OCI-M1 (cell line): ENCODE measurements at places on chromosomes 5 and 9.
A peak's percentile ranks its signal among the peaks of the same experiment; 100 is the strongest.

DNA sequence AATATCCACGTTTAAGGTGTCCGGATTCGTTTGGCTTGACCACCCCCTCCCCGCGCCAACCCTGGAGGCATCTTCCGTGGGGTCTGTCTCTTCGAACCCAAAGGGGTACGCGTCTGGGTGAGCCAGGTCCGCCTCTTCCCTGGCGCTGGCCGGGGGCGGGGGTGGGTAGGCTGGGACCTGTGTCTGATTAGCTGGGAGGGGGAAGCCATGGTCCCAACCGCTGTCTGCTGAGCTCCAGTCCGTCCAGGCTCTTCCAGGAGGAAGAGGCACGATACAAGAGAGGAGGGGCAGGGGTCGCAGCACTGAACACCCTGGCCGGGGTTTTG lies at the start of gene LVRN:
Gene LVRN, plus strand, starts transcription at position 237 of the 326 bp plus-strand sequence. CDS start 143 bp downstream, outside the sequence.
- no peak for DNase-seq

- no peak for DNase-seq
These were observed 121.5 kb upstream of the RAI14 start for GRCh38 chr5:34534523-34535103.

GRCh38 chr5:6393596-6394194 lies 15.3 kb upstream of the MED10 start:
- peak; percentile 2 for DNase-seq

- peak; percentile 93 for DNase-seq
These were observed 63.7 kb upstream of the IFNK start for GRCh38 chr9:27460226-27461023.

- DNase-seq: no peak
These were observed 7.4 kb downstream of the COX7C start for GRCh38 chr5:86625148-86625547.

DNA sequence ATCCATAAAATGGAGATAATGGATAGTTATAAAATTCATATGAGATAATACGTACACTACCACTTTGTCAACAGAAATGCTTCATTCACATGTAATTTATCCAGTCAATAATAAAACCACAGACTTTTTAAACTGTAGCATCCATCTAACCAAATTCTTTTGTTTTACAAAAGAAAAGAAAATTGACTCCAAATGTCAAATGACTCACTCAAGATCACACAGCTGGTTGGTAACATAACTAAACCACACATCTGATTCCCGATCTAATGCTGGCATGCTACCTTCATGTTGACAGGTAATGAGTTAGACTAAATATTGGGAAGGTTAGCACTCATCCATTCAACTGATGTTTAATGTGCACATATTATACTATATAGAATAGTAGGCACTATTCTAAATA lies 4.9 kb downstream of the FRMD3 start:
- no peak for DNase-seq

- no peak for DNase-seq
These were observed 360.2 kb downstream of the DEPDC1B start for GRCh38 chr5:60339691-60340201.

- no peak for DNase-seq
These were observed 219.9 kb downstream of the FSTL4 start for GRCh38 chr5:133392448-133392847.

DNA sequence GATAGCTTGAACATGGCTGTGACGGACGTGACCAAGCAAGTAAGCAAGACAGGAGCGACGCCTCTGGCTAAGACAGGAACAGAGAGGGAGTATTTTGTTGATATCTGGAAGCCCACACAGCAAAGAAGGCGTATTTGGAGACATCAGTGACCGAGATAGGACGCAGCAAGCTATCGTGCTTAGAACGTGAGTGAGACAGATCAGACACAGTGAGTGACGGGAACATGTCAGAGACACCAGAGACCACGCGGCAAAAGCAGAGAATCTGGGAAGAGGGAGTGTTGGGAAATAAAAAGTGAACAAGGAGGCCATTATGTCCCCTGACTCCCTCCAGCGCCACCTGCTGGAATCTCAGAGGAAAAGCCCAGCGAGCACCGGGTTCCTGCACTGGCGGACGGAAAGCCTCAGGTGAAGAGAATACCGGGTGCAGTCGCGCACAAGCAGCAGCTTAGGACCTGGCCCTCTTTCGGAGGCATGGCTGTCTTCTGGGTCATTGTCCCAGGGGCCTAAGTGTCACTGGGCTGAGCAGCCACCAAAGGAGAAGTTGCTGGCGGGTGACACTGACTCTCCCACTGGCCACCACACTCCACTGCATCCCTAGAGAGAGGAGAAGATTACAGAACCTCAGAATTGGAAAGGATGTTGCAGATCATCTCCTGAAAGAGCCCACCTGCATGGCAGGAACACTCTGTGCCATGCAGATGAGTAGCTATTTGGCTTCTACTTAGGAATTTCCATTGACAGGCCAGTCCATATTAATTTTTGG lies 99.1 kb downstream of the FBXO38 start:
- peak; percentile 63 for DNase-seq

- DNase-seq: no peak
These were observed 485.7 kb downstream of the CSNK1G3 start for GRCh38 chr5:123997462-123998215.

DNA sequence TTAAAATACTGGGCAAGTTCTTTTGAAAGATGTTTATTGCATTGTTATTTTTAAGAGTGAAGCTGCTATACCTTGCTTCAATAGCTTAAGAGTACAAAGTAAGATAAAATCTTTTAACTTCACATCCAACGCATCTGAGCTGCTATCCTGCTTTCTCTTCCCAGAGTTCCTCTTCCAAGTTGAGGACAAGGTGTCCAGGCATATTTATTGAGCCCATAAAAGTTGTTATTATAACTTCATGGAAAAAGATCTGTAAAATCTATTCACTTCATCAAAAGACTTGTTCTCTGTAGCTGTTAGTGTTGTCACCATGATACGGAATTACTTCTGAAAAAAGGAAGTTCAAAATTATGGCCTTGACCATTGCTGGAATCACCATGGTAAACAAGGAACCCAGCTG lies 306.2 kb upstream of the ELAVL2 start:
- peak; percentile 54 for DNase-seq

DNA sequence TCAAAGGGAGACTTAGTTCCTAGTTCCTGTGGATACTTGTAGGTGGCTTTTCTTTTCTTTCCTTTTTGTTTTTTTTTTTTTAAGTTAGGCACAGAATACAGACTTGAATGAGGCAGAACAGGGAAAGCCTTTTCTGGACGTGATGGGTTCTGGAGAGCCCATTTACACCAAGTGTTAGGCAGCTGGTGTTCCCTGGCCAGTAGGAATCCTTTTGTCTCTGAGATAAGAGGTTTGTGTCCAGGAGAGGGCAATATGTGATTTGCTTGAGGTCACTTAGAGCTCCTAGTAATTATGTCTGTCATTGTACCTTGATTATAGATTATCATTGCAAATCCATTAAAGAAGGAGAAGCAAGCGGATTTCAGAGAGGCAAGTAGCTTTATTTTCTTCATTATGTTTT lies 9.1 kb downstream of the MEGF10 start:
- peak; percentile 0 for DNase-seq

GRCh38 chr9:7762600-7762999 lies 37.0 kb downstream of the DMAC1 start:
- DNase-seq: peak; percentile 89

DNA sequence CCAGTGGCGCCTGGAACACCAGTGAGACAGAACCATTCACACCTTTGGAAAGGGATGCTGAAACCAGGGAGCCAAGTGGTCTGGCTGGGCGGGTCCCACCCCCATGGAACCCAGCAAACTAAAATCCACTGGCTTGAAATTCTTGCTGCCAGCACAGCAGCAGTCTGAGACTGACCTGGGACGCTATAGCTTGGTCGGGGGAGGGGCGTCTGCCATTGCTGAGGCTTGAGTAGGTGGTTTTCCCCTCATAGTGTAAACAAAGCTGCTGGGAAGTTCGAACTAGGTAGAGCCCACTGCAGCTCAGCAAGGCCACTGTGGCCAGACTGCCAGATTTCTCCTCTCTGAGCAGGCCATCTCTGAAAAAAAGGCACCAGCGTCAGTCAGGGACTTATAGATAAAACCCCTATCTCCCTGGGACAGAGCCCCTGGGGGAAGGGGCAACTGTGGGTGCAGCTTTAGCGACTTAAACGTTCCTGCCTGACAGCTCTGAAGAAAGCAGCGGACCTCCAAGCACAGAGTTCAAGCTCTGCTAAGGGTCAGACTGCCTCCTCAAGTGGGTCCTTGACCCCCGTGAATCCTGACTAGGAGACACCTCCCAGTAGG lies 42.0 kb upstream of the FKTN start:
- DNase-seq: no peak

- no peak for DNase-seq
These were observed 295.8 kb upstream of the IRX4 start for GRCh38 chr5:2178528-2178927.

DNA sequence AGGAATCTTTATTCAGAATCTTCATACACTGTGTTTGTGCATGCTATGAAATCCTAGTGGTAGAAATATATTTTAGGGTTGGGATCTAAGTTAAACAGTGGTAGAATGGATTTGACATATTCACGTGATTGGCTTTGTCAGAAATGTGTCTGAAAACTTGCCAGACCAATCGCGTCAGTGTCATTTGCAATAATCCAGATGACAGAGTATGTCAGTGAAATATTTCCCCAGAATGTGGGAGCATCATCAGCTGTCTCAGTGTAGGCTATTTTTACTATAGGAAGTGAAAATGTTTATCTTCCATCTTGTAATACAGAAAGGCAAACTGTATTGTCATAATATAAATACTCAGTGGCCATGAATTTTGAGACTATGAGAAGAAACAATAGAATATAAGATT lies 220.6 kb upstream of the EDIL3 start:
- DNase-seq: no peak

GRCh38 chr5:36346896-36347690 lies 45.4 kb upstream of the RANBP3L start:
- DNase-seq: no peak

DNA sequence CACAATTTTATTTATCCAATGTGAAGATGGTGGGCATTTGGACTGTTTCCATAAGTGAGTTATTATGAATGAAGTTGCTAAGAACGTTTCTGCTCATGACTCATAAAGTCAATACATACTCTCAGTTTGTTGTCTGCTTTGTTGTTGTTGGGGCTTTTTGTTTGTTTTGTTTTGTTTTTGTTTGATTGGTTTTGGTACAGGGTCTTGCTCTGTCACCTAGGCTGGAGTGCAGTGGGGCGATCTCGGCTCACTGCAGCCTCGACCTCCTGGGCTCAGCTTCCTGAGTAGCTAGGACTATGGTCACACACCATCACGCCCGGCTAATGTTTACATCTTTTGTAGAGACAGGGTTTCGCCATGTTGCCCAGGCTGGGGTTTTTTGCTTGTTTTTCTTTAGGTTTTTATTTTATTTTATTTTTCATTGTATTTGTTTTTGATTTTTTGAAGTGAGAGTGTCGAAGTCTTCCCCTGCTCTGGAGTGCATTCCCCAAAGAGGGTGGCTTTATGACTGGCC lies 18.0 kb downstream of the TRIM7 start:
- DNase-seq: no peak

GRCh38 chr5:179680780-179681401 lies at the start of gene CBY3:
Gene CBY3 (minus strand): TSS chr5:179681034. CDS start chr5:179680918, 116 bp downstream.
- no peak for DNase-seq
